Kidney epithelial cell (primary cell): ENCODE measurements at places on chromosomes 16 and 17.

GRCh38 chr17:66549731-66550207 is 247.4 kb downstream of the PRKCA start:
- peak; percentile 83 for DNase-seq

GRCh38 chr16:21100447-21100846 is 50.2 kb downstream of the DNAH3 start:
- peak; percentile 45 for DNase-seq

- no peak for DNase-seq
Measured at GRCh38 chr17:68749349-68750207, 148.4 kb upstream of the FAM20A start.

GRCh38 chr17:4453812-4454591 is 20.3 kb downstream of the SPNS3 start:
- no peak for DNase-seq

DNA sequence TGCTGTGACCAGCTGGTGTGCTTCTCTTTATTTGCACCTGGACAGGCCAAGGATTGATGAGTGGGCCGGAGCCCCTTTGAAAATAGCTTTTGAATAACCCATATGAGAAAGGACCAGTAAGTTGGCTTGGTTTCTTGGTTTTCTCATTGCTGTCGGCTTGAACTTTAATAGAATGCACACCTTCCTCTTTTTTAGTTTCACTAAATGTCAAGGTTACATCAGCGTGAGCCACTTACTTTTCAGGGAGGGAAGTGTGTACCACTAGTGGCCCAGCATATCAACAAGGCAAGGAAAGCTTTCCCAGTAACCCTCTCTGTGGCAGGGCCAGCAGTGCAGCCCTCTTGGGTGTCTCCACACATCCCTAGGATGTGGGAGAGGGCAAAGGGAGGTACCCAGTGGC is 433.3 kb downstream of the CA10 start:
- no peak for DNase-seq

GRCh38 chr16:89052890-89053724 is 40.5 kb upstream of the ACSF3 start:
- DNase-seq = no peak

DNA sequence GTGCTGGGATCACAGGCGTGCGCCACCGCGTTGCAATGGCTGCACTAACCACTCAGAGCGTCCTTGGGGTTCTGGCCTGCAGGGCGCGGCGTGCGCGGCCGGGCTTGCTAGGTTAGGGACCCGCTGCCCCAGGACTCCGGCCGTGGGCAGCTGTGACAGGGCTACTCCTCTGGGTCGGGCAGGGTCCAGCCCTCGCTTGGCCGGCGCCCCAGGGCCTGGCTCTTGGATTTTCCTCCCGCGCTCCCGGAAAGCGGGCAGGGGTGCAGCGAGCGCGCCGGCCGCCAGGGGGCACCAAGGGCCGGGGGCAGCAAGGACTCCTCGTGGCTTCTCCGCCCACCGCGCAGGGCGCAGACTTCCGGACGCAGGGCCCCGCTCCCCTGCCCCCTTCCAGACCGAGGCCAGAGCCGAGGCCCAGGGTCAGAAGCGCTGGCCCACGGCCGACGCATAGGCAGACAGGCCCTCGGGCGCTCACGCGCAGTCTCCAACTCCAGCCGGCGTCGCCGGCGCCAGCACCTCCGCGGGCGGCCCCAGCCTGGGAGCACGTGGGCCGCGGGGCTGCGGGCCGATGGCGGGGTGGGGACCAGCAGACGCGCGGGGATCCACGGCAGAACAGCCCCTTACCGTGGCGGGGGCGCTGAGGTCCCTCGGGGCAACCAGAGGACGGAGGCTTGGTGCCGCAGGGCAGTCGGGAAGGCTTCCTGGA is 355 bp downstream of the TLE7 start:
- DNase-seq = no peak

DNA sequence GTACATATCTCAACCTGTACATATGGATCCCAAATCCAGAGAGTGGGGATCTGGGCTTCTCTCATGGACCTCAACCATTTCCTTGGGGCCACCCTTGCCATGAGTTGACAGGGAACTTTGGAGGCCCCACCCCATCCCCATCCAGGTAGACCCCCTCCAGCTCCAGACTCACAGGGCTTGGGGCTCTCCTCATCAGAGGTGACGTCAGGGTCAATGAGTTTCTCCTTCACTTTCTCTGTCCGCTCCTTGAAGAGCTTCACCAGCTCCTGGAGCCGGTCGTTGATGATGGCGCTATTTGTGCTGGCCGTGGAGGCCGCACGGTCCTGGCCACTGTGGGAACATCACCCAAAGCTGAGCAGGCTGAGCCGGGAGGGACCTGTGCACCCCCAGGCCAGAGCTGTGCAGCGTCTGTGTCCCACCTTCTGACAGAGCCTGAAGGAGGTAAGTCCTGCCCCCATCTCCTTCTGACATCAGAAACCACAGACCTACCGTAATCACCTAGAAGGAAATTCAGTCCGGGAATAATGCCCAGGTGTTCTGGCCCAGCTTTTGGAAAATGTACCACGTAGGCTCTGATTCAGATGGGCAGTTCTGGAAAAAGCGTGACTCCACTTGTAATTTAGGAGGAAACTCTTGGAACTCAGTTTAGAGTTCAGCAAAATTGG is 50.6 kb downstream of the CNGB1 start:
- DNase-seq = no peak

DNA sequence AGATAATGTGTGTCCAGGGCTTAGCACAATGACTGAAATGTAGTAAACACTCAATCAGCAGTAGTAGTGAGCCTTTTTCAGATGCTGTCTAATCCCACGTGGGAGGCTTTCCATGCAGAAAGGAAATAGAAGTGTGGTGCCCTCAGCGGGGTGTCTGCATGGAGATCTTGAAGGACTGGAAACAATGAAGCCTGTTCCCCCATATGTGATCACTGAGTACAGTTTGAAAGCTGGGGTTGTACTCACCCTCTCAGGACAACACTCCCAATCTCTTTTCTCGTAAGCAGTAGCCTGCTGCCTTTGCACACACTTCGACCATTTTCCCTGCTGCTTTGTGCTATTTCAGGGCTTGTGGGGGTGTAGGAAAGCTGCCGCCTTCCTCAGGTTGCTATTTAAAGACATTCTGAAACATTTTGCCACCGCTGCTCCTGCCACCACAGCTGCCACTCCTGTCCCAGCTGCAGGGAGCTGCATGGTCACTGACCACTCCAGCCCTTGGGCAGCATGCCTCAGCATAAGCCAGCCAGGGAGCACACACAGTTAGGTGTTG is 40.6 kb upstream of the HAS3 start:
- no peak for DNase-seq

GRCh38 chr17:75754378-75755204 is 10.4 kb downstream of the GALK1 start:
- DNase-seq = no peak

DNA sequence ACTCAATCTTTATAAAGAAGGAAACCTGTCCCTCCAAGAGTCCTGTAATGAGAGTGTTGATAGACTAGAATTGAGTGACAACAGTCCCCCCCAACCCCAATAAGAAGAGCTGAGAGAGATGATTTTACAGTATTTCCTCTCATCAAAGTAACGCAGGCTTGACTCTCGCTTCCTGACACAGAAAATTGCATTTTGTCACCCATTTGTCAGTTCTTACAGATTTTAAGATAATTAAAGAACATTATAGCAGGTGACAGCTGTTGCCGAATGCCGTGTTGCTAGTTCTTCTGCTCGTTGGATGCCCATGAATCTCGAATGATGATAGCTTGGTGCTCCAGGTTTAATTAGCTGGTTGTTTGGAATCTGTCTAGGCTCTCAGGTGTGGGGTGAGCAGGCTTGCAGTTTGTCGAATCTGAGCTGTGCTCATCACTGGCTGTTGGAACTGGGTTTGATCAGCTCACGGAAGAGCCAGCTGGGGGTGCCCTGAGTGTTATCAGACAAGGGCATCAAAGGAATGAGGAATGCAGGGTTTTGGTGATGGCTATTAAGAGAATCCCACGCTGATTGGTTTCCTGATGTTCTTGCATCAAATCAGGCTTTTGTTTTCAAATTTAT is 84.8 kb upstream of the CPHXL start:
- no peak for DNase-seq

- no peak for DNase-seq
Measured at GRCh38 chr17:7354262-7354843, 603 bp upstream of the TMEM95 start.

DNA sequence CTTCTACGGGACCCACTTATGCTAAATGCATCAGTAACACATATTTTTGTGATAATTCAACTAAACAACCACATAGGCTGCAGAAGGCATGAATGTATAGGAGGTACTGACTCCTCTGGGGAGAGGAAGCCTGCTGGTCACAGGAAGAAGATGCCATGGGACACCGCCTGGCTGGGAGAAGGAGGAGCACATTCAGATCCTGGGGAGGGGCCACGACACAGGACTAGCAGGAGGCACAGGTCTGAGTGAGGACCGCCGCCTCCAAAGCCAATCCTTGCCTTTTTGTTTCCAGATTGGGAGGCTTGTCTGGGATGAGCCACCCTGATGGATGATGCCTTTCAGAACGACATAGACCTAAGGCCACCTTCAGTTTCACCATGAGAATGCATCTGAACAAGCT is 34.6 kb downstream of the MBTPS1 start:
- DNase-seq = no peak

DNA sequence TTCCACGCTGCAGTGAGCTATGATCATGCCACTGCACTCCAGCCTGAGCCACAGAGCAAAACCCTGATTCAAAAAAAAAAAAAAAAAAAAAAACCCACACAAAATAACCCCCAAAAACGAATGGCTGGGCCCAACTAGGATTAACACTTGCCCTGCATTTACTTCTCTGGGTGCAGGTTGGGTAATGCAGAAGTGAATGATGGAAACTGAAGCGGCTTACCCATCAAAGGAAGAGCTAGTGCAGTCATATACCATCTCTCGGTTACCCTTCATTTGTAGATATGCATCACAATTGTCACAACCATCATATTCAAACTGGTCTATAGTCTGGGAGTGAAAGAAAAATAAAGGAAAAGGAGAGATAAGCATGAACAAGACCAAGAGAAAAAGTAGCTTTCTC is 819 bp downstream of the SUPT4H1 start:
- no peak for DNase-seq

DNA sequence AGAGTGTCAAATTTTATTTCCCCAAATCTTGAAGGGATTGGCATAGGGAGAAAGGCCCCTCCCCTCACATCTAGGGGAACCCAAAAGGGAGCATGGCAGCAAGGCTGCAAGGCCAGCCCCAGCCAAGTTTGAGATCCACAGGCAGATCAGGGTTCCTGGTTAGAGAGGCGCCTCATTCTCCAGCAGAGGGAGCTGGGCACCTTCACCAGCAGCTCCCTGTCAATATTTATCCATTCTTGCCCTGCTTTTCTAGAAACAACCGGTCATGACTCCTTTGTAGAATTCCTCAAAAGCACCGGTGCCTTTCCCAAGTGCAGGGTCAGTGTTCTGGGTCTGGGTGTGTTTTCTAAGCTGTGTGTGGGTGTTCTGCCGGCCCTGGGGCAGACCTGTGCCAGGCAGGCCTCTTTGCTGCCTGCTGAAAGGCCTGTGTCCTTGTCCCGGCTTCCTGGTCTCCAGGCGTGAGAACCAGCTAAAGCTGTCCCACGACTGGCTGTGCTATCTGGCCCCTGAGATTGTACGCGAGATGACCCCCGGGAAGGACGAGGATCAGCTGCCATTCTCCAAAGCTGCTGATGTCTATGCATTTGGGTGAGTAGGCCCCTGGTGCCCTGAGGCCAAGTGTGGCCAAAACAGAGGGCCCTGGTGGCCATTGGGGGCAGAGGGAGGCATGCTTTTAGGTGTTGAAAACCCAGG is 21.2 kb upstream of the LGALS9 start:
- no peak for DNase-seq

DNA sequence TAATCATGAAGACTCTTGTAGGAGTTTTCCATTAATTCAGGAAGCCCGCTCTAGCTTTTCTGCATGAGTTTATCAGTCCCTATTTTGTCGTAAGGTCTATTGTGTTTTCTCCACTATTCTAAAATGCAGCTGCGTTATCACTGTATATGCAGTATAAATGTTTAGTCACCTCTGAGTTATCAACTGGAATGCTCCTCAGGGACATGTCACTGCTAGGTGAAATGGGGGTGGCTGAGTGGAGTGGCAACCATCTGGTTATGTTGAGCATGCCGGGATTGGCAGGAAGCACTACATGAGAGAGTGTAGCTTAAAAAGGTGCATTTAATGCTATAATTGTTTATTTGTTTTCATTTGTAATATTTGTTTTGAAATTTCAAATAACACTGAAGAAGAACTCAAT is 285.2 kb upstream of the ELAC2 start:
- DNase-seq = no peak

DNA sequence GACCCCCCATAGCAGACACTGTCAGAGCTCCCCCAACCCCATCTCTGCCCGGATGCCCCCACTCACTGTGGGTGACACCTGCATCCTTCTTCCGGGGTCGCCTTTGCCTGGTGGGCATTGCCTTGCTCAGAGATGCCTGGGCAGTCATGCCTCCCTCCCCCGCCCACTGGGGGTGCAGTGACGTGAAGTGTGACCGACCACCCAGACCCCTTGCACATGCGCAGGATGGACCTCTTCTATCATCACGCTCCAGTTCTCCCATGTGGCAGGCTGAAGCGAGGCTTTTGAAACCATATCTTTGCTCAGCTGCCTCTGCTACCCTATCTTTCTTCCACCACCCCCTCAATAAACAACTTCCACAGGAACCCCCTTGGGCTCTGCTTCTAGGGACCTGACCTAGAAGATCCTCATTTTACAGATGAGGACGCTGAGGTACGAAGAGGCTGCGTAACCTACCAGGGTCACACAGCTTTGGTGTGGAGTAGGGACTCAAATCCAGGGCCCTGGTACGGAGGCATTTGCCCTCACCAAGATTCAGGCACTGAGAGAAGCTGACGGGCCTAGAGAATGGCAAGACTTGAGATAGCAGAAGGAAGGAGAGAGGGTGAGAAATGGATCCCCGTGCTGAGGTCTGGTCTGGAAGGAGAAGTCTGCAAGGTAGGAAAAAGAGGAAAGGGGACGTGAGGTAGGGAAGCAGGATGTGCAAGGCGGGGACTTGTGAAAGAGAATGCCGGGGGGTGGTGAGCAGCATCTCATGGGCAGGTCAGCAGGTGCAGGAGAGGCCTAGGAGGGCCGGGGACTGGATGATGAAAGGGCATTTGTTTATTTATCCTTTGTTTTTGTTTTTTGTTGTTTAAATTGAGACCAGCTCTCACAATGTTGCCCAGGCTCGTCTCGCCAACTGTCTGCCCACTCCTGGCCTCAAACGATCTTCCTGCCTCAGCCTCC is 14.4 kb downstream of the NLRC5 start:
- no peak for DNase-seq
